Peyer's patch (tissue), 4 donors: ENCODE measurements at places on chromosomes 6 and 20.

DNA sequence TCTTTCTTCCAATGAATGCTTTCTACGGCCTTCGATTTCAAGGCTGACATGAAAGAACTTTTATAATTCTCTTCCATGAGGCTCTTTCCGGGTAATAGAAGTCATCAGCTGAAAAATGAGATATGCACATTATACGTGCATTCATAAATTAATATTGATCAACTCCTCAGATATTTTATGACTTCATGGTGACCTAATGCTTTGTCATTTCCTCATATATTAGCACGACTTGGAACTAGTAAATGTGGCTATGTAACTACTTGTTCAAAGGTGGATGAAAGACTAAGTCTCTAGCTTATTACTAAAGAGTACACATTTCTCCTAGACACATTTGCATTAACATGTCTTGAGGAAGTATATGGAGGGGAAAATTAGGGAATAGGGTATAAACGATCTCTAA, 168.8 kb downstream of the HDGFL1 start:
- no peaks in the 10 kb centered on the region for H3K36me3 ChIP-seq
- H3K4me1 ChIP-seq = no peaks in the 10 kb centered on the region
- H3K27me3 ChIP-seq = no peaks in the 10 kb centered on the region
- no peak for DNase-seq
- no peak overlapping the region for H3K4me3 ChIP-seq

- H3K27me3 ChIP-seq = no peaks in the 10 kb centered on the region
- no peak overlapping the region for H3K4me3 ChIP-seq
- peak; percentile 94 for DNase-seq
- H3K36me3 ChIP-seq = no peaks in the 10 kb centered on the region
- H3K27ac ChIP-seq = no peak overlapping the region
- H3K4me1 ChIP-seq = peaks cover 9% of the 10 kb centered on the region
These were observed 4.4 kb upstream of the RPS21 start for GRCh38 chr20:62382306-62383198.

- no peaks in the 10 kb centered on the region for H3K27me3 ChIP-seq
- H3K36me3 ChIP-seq = no peaks in the 10 kb centered on the region
- peaks cover 3% of the 10 kb centered on the region for H3K4me1 ChIP-seq
- no peak overlapping the region for H3K27ac ChIP-seq
- H3K4me3 ChIP-seq = no peak overlapping the region
These were observed 314.1 kb downstream of the CD83 start for GRCh38 chr6:14431385-14432330.

DNA sequence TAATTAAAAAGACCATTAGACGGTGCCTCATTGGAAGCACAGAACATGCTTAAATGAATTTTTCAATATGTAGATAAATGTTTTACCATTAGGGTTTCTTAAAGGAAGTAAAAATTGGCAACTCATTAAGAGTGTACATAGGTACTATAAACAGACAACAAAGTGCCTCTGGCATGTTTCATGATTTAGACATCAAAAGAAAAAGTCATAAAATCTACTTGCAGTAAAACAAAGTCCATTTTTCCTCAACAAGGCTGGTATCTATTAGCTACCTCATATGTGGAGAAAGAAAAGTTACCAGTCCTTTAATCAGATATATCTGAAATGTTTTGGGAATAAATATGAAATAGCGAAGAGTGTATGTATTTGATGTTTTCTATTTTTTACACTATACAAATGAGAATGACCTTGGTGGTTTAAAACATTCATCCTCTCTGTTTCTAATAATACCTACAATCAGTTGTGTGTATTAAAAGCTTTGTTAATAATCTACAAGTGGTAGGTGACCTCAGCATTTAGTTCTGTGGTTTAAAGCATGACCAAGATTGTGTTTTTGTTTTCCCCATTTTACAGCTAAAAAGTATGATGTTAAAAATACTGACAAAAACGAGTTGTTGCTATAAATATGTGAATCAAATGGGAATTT, 87.5 kb downstream of the HDGFL1 start:
- no peaks in the 10 kb centered on the region for H3K36me3 ChIP-seq
- DNase-seq = no peak
- no peak overlapping the region for H3K27ac ChIP-seq
- H3K27me3 ChIP-seq = no peaks in the 10 kb centered on the region

- H3K4me3 ChIP-seq = no peak overlapping the region
- no peaks in the 10 kb centered on the region for H3K4me1 ChIP-seq
- no peak overlapping the region for H3K27ac ChIP-seq
- H3K27me3 ChIP-seq = no peaks in the 10 kb centered on the region
- DNase-seq = no peak
These were observed 9.4 kb downstream of the WASF1 start for GRCh38 chr6:110170081-110170480.

- H3K36me3 ChIP-seq = no peaks in the 10 kb centered on the region
- no peak overlapping the region for H3K4me3 ChIP-seq
- DNase-seq = no peak
- H3K27ac ChIP-seq = no peak overlapping the region
- no peaks in the 10 kb centered on the region for H3K27me3 ChIP-seq
- H3K4me1 ChIP-seq = no peaks in the 10 kb centered on the region
These were observed 2.6 kb upstream of the IPCEF1 start for GRCh38 chr6:154359161-154359574.

GRCh38 chr6:106553440-106553839, 75.9 kb downstream of the RTN4IP1 start:
- DNase-seq = no peak
- H3K36me3 ChIP-seq = no peaks in the 10 kb centered on the region
- H3K27me3 ChIP-seq = no peaks in the 10 kb centered on the region
- H3K4me3 ChIP-seq = no peak overlapping the region
- H3K27ac ChIP-seq = no peak overlapping the region
